Activated naive CD8-positive, alpha-beta T cell treated with anti-CD3 and anti-CD28 coated beads, Interleukin-2, amount 10 ng/mL, durations not matched to agents 7 days and 5 days (primary cell): ENCODE measurements at places on chromosomes 6 and 20.

- DNase-seq = no peak
Measured at GRCh38 chr6:105892577-105893262, 193.4 kb upstream of the PRDM1 start.

GRCh38 chr20:17678295-17678694 lies 3.7 kb downstream of the RRBP1 start:
- DNase-seq = no peak

DNA sequence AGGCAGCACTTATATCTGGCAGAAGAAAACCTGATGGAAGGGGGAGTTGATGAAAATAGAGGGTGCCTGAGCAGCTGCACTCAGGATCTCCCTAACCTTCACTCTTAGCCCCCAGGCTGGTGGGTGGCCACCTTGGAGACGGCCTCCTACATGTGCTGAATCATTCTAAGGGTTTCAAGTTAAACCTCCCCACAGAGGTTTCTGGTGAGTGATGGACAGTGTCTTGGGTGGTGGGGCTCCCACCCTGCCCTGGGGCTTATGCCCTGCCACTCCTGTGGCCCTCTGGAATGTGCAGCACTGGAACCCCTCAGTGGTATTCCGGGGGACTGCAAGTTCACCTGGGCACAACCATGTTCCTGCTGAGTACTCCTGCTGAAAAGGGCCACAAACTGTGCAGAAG lies 357.2 kb downstream of the CD83 start:
- DNase-seq = no peak

GRCh38 chr6:43123461-43124314 lies 47.4 kb upstream of the SRF start:
- no peak for DNase-seq

- DNase-seq = no peak
Measured at GRCh38 chr20:32326504-32326845, 31.7 kb upstream of the ASXL1 start.
